ENCODE measurements at places on chromosomes 4 and X. TPM values are rescaled to one million over a fixed set of nuclear protein-coding genes. Genes with fewer than 3 reads are reported as not detected.

Gene DRD5
- total RNA-seq = not detected

Gene CNGA1
- not detected for total RNA-seq

Gene CLGN
- 4.5 TPM for total RNA-seq

Gene CHRDL1
- not detected for total RNA-seq

Gene ELF2
- 11.5 TPM for total RNA-seq

Measured in A549 treated with AZD2906 at 1 μM for 4 hours (cell line).